ENCODE measurements at places on chromosomes 6 and 20.

DNA sequence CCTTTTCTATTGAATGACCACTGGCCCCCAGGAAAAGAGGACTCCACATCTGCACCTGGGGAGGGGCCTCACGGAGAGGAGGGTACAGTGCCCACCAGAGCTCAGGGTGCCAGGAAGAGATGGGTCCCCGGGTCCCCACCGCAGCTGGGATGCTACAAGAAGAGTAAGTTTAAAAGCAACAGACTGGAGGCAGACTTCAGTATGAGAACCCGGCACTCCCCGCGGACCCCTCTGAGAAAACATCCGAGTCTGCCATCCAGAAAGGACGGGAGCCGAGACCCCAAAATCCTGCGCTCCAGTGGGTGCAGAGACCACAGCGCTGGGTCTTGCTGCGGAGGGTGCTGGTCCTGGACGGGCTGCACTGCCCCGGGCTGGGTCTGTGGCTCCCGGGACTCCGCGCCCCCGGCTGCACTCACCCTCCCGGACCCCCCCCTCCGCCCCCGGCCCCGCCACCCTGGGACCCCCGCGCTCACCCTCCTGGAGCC, 350 bp downstream of the HELZ2 start:
- no peak for DNase-seq

DNA sequence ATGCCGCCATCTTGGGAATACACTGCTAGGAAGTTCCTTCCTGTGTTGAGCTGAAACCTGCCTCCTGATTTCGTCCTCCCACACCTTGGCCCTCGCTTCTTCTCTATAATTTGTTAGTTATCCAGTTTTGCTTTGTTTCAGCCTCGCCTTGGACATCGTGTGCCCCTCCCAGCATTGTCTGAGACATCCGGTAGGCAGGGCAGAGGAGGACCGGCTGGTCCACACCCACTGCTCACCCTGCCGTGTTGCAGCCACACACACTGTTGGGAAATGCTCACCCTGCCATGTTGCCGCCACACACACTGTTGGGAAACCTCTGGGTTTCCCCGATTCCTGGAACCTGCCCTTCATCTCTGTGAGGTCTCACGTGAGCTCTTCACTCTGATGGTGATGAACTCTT, 105.1 kb downstream of the CDH4 start:
- no peak for DNase-seq

- no peak for DNase-seq
Measured at GRCh38 chr6:64732888-64733287, 974.1 kb downstream of the EYS start.

GRCh38 chr6:161743509-161744178, 469.8 kb upstream of the AGPAT4 start:
- no peak for DNase-seq

- DNase-seq = no peak
Measured at GRCh38 chr6:136889271-136890193, 32.6 kb upstream of the SLC35D3 start.

GRCh38 chr6:34486106-34486740, 20.3 kb downstream of the PACSIN1 start:
- no peak for DNase-seq

- no peak for DNase-seq
Measured at GRCh38 chr6:15090145-15090579, 155.7 kb upstream of the JARID2 start.

GRCh38 chr20:1368448-1369199, 24.2 kb downstream of the FKBP1A start:
- no peak for DNase-seq

- DNase-seq = no peak
Measured at GRCh38 chr6:18350271-18350670, 36.9 kb upstream of the RNF144B start.

GRCh38 chr6:36120539-36120938, 9.8 kb upstream of the MAPK13 start:
- no peak for DNase-seq

- no peak for DNase-seq
Measured at GRCh38 chr20:1646975-1647431, 10.6 kb downstream of the SIRPG start.

Measured in T1000 (cell line).